Fibroblast of skin of left quadriceps (primary cell): ENCODE measurements at places on chromosomes 3 and 15.
A peak's percentile ranks its signal among the peaks of the same experiment; 100 is the strongest.

DNA sequence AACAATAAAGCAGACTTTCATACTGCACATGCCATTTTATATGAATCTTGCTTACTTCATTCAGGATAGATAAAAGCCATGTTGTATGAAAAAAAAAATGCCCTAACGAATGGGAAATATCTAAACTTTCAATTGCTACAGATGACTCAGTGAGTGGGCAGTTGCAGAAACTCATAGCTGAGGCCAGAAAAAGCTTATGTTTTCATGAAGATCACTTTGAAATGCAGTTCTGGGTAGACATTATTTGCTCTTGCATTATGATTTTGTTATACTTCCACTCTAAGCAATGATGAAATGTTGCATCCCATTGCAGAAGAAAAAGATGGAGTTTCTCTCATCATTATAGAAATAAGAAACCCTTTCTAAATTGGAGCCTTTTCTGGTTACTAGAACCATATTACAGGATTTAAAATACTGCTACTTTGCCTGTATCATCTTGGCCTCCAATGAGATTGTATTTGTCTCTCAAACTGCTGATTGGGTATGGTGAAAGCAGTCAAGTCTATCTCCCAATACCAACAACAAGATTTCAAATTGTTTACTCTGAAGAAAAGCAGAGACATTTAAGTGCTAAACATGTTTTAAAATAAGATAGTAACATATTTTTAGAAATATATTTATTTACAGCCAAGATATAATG lies 17.0 kb downstream of the PEAK1 start:
- DNase-seq, result peak; percentile 68

DNA sequence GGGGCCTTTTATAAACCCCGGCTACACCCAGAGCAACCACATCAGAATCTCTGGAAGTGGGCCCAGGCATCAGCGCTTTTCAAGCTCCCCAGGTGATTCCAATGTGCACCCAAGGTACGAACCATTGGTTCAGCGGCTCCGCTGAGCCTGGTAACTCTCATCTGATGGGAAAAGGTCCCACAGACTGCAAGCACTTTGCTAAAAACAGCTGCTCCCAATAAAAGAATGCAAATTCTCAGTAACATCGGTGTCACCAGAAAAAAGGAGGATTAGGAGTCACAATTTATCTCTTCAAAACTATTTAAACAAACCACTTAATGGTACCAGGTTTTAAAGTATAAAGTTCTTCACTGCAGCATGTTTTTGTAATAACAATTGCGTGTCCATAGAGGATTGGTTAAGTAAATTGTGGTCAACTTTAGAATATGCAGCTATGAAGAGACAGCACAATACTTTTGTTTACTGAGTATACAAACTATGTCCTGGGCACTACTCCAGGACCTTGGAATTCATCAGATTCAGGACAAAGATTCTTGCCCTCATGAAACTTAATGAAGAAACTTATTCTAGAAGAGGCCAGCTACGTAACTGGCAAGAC lies 660.7 kb upstream of the ADAMTS9 start:
- DNase-seq, result peak; percentile 60

GRCh38 chr3:101643861-101644613 lies 32.9 kb downstream of the ZBTB11 start:
- peak; percentile 58 for DNase-seq

DNA sequence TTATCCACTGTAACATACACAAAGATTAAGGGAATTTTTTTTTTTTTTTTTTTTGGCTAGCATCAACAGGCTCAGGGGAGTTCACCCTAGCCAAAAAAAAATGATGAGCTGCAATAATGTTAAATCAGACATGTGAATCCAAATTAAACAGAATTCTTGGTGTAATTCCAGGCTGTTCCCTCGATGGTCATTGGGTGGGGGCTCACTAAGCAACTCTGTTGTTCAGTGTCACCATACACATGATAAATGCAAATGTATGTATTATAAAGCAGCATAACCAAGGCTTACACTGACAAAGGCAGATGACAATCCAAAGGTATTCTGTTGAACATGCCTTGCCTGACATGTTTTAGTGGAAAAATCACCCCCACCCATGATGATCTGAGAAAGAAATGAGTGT lies 29.0 kb downstream of the IL1RAP start:
- DNase-seq, result no peak

DNA sequence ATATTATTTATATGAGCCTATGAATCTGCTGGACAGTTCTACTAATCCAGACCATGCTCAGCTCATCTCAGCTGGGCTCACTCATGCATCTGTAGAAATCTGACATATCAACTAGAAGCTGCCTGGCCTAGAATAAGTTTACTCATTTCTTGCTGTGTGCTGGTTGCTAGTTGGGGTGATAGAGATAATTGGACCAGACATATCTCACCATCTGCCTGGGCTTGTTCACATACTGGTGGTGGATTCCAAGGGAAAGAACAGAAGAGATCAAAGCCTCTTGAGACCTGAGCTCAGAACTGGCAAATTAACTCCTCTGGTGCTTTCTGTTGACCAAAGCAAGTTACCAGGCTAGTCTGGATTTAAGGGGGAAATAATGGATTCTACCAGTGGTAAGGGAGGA lies 109.1 kb downstream of the NSUN3 start:
- DNase-seq, result no peak

- no peak for DNase-seq
Measured at GRCh38 chr3:39106851-39107387, 508 bp downstream of the GORASP1 start.

- peak; percentile 85 for DNase-seq
Measured at GRCh38 chr3:111802163-111802625, 56.9 kb upstream of the PHLDB2 start.
